GM12878 (cell line): ENCODE measurements at places on chromosomes 1 and 21.

DNA sequence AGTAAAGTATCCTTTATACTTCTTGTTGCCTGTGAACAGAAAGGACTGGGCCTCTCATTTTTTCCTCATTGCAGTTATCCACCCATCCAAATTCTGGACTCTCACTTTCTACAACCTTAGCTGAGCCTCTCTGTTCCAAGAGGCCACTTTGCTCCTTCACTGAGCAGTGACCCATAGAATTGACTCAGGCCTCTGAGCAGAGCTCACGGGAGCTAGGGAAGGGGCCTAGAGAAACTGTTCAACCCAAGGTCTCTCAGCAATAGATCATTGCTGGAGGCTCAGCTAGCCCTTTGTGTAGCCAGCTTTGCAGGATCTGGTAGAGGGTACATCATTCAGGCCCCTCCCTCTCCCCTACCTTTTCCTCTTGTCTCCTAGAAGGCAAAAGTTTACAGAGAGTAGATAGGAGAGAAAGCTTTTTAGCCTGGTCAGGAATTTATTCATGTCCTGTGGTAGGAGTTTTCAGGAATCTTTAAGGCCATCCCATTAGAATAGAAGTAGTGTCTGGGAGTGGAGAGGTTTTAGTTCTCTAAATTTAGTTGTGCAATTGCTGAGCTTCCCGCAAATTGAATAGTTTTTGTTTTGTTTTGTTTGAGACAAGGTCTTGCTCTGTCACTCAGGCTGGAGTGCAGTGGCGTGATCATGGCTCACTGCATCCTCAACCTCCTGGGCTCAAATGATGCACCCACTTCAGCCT lies 6.7 kb downstream of the INTS3 start:
- DNase-seq, result no peak

DNA sequence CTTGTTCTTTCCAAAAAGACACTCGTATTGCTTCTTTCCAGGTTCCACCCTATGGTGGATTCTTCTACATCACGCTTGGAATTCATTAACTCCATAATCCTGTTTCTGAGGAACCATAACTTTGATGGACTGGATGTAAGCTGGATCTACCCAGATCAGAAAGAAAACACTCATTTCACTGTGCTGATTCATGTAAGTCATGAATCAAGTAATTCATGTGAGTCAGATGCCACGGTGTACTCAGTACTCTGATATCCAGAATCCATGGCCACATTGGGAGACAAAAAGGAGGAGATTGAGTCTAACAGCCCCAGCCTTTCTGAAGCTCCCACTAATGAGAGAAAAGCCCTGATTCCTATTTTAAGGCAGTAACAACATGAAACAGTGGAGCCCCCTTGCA lies 7.4 kb downstream of the CHI3L2 start:
- DNase-seq, result no peak

- no peak for DNase-seq
These were observed 6.0 kb downstream of the AKNAD1 start for GRCh38 chr1:108850929-108851328.

DNA sequence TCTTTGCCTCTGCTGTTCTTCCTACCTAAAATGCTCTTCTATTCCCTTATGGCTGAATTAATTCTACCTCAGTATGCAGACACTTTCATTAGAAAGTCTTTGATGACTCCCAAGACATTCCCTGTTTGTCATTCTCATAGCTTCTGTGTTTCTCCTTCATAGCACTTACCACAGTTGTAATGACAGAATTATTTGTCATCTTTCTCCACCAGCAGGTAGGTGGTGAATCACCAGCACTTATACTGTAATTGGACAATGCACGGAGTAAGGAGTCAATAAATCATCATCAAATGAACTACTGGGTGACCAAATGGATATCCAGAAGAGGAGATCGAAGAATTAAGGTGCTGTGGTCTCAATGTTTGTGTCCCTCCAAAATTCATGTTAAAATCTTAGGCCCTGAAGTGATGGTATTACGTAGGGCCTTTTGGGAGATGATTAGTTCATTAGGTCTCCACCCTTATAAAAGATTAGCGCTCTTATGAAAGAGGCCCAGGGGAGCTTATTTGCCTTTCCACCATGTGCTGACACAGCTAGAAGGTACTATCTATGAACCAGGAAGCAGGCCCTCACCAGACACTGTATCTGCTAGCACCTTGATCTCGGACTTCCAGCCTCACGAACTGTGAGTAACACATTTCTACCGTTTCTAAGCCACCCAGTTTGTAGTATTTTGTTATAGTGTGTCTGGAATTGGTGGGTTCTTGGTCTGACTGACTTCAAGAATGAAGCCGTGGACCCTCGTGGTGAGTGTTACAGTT lies 2.4 kb upstream of the CCT8 start:
- no peak for DNase-seq

DNA sequence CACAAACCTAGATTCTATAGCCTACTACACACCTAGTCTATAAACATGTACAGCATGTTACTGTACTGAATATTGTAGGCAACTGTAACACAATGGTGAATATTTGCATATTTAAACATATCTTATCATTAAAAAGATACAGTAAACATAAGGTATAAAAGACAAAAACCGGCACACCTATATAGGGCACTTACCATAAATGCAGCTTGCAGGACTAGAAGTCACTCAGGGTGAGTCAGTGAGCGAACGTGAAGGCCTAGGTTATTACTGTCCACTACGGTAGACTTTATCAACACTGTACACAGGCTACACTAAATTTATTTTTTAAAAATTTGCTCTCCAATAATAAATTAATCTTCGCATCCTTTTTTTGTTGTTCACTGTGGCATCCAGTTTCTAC lies 13.3 kb downstream of the PSMG1 start:
- DNase-seq, result no peak

GRCh38 chr1:245663373-245663772 lies 508.6 kb downstream of the KIF26B start:
- no peak for DNase-seq

DNA sequence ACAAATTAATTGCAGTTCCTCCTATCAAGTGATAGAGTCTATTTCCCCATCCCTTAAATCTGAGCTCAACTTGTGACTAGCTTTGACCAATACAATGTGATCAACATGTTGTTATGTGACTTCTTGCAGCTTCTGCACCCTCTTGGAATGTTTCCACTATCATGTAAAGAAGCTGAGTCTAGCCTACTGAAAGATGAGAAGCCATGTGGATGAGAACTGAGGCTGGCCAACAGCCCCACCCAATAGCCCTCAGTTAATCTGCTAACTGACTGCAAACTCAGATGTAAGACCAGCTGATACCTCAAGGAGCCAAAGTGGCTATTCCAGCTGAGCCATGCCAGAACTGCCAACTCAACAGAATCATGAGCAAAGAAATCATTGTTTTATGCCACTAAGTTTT lies 44.0 kb downstream of the LYST start:
- DNase-seq, result no peak

- DNase-seq, result no peak
These were observed 224.4 kb downstream of the DSCAM start for GRCh38 chr21:40622531-40622930.

DNA sequence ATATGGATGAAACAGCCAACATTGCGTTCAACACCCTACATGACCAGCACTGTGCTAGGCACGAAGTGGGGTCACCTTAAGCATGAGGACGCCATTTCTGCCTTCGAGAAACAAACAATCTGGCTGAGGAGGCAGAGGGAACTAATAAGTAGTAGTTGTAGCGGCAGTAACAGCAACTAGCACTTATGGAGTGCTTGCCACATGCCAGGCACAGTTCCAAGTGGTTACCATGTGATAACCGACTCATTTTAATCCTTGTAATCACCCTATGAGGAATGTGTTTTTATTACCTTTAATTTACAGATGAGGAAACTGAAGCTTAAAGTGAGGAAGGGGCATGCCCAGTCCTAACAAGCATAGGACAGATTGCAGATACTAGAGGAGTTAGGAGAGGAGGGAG lies 33.7 kb downstream of the KCND3 start:
- DNase-seq, result no peak

DNA sequence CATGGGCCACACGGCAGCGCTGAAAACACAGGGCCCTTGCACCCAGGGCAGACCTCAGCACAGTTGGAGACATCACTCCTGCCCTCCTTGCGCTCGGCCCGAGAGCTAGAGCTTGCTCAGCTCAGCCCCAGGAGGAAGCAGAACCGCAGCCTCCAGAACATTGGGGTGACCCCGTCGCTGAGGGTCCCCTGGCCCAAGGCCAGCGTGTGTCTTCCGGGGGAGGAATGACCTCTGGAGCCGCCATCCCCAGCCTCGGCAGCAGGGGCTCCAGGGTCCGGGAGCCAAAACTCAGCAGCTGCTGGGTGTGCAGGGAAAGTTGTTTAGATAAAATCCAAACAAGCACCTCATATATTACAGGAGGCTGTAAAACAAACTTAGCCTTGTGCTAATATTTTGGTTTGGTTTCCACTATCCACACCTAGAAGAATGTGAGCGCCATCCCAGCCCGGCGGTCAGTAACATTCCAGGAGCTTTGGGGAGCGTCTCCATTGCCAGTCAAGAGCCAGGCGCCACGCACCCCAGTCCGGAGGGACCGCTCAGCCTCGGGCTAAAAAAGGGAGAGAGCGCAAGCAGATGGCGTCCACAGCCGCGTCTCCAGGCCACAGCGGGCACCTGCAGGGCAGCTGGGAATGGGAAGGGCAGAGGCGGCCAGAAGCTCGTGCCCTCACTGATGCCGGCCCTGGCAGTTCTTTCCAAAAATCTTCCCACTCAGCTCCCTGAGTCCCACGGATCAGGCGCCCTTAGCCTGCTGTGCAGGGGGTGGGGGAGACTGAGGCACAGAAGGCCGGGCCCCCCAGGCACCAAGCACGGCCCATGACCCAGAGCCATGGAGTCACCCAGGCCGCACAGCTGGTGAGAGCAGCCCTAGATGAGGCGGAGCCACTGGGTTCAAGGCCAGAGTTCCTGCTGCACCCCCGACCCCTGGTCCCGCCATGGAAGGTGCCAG lies 52.0 kb downstream of the SLX9 start:
- DNase-seq, result no peak

DNA sequence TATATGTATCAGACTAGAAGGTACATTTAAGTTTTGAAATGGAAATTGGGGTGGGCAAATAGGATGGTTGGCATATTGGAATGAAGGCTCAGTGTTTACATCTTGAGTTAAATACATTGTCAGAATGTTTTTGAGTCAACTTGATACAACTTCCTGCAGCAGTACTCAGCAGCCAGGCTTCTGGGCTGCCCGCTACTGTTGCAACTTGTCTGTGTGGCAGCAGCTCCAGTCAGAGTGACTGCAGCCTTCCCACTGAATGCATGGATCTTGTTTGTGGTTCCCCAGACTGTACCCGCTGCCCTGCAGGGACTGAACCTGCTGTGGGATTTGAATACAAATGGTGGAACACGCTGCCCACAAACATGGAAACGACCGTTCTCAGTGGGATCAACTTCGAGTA lies 24.9 kb upstream of the SARS1 start:
- DNase-seq, result no peak

GRCh38 chr1:3741566-3742438 lies 10.4 kb upstream of the CCDC27 start:
- DNase-seq, result no peak

DNA sequence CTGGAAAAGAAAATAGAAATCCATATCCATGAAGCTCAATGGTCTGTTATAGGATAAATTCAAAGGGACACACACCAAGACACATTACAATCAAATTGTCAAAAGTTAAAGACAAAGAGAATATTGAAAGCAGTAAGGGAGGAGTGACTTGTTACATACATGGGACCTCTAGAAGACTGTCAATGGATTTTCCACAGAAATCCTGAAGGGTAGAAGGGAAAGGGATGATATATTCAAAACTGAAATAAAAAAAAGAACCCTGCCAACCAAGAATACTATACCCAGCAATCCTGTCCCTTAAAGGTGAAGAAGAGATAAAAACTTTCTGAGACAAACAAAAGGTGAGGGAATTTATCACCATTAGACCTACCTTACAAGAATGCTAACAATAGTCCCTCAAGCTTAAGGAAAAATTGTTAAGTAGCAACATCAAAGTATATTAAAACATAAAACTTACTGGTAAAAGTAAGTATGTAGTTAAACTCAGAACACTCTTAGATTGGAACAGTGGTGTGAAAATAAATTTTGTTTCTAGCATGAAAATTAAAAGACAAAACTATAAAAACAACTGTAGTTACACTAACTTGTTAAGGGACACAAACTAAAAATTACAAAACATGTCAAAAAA lies 103.2 kb upstream of the APP start:
- DNase-seq, result no peak

- no peak for DNase-seq
These were observed 20.2 kb downstream of the IPP start for GRCh38 chr1:45730075-45730779.

- no peak for DNase-seq
These were observed 2.1 kb downstream of the C1orf21 start for GRCh38 chr1:184388971-184389370.

DNA sequence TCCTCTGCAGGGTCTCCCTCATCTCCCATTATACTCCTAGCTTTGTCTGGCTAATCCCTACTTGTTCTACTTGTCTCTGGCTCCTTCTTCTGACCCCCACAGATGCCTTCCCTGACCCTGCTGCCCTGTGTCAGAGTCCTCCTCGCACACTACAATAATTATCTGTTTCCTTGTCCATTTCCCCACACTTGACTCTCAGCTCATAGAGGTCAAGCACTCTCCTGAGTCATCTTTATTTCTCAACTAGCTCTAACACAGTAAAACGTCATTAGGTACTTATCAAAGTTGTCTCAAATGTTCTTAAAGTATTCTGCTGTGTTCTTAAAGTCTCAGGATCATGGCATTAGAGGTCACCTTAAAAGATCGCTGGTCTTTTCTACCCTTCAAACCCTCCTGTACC lies 47.1 kb downstream of the C8A start:
- no peak for DNase-seq

- no peak for DNase-seq
These were observed 158.5 kb downstream of the TSEN15 start for GRCh38 chr1:184210031-184210430.

GRCh38 chr1:219582296-219582695 lies 30.6 kb downstream of the ZC3H11B start:
- no peak for DNase-seq

DNA sequence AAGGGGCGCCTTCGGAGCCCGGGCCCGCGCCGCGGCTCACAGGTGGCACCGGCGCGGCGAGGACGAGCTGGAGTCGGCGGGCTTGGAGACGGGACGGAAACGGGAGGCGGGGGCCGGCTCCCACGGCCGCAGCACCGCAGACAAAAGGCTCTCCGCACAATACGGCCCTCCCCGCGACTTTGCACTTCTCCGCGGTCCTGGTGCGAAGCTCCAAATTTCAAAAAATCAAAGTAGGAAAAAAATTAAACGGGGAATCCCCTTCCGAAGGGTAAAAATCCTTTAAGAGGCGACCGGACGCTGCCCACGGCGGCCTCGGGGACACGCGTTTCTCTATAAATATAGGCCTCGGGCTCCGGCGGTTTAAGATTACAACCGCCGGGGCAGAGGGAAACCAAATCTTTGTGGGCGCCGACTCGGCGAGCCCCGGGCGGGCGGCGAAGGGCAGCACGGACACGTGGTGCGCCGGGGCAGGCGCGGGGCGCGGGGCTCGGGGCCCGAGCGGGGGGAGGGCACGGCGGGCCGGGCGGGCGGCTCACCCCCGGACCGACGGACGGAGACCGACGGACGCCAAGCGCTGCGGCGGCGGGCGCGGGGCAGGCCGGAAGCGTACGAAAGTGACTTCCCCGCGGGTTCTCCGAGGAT lies 453 bp downstream of the PABPC4 start:
- DNase-seq, result no peak

- no peak for DNase-seq
These were observed 28.1 kb downstream of the SFPQ start for GRCh38 chr1:35164893-35165292.

- DNase-seq, result no peak
These were observed 27.2 kb downstream of the ECE1 start for GRCh38 chr1:21263052-21263429.

GRCh38 chr1:17030206-17030605 lies 18.5 kb upstream of the ATP13A2 start:
- no peak for DNase-seq

- DNase-seq, result no peak
These were observed 29.7 kb upstream of the KIRREL1 start for GRCh38 chr1:157963713-157964112.
